Suprapubic skin (tissue), 4 donors: ENCODE measurements at places on chromosomes 7 and 10. TPM values are rescaled to one million over a fixed set of nuclear protein-coding genes. Genes with fewer than 3 reads are reported as not detected.

GRCh38 chr10:93516006-93516380, 19.6 kb downstream of the CEP55 start:
- no peak for DNase-seq

GRCh38 chr7:5670183-5670935, 111.1 kb downstream of the RNF216 start:
- DNase-seq, result no peak

The NOM1 gene
- 18.8 TPM for total RNA-seq

The RET gene
- total RNA-seq, result 0.59 TPM

The INMT gene
- 9.7 TPM for total RNA-seq

The RTKN2 gene
- 2.5 TPM for total RNA-seq

The CALML5 gene
- total RNA-seq, result 429 TPM
